ENCODE measurements at places on chromosomes 1 and 21.

- DNase-seq: no peak
These were observed 13.0 kb downstream of the INAVA start for GRCh38 chr1:200907611-200908097.

- DNase-seq: no peak
These were observed 26.4 kb upstream of the SELENON start for GRCh38 chr1:25773441-25774125.

DNA sequence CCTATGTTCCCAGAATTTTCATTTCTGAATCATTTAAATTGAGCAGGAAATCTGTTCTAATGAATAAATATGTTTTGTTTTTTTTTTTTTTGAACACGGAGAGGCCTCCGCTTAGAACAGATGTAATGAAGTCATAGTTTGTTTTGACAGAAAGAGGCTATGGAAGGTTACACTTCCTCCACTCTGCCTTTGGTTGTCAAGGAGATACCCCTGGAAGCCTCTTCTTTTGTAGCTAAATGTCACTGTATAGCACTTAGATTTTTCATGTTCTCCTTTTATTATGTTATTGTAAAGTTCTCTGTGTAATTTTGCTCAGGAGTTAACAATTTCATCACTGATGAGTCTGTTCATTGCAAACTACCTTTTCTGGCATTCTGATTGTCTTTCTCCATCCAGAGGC is 22.7 kb upstream of the GNG12 start:
- DNase-seq: peak; percentile 36

- DNase-seq: no peak
These were observed 10.7 kb upstream of the LAPTM5 start for GRCh38 chr1:30768159-30768829.

- no peak for DNase-seq
These were observed 95.4 kb downstream of the INTS7 start for GRCh38 chr1:211939876-211940468.

- DNase-seq: no peak
These were observed 310.7 kb downstream of the PLPP3 start for GRCh38 chr1:56268519-56269140.

- no peak for DNase-seq
These were observed 51.1 kb upstream of the PRDX6 start for GRCh38 chr1:173426057-173426456.

- no peak for DNase-seq
These were observed 278.7 kb downstream of the HHAT start for GRCh38 chr1:210607361-210607760.

- DNase-seq: no peak
These were observed 376.3 kb upstream of the PRMT6 start for GRCh38 chr1:106680216-106680615.

GRCh38 chr1:7322283-7322785 is 448.8 kb upstream of the VAMP3 start:
- no peak for DNase-seq

DNA sequence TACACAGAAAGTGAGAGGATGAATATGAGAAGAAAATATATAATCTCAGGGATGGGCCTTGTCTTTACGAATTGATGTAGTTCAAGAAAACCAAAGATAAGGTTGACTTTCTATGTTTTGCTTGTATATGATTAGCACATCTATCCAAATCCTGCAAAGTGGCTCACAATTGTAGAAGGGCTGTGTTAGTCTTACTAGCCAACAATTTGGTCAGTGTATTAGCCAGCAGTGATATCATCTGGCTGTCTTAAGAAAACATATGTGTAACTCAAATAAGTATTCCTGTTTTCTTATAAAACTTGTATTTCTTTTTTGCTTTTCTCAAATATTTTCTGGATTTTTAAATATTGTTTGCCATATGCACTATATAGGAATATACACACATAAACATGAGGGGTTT is 5.5 kb downstream of the SDCCAG8 start:
- DNase-seq: no peak

DNA sequence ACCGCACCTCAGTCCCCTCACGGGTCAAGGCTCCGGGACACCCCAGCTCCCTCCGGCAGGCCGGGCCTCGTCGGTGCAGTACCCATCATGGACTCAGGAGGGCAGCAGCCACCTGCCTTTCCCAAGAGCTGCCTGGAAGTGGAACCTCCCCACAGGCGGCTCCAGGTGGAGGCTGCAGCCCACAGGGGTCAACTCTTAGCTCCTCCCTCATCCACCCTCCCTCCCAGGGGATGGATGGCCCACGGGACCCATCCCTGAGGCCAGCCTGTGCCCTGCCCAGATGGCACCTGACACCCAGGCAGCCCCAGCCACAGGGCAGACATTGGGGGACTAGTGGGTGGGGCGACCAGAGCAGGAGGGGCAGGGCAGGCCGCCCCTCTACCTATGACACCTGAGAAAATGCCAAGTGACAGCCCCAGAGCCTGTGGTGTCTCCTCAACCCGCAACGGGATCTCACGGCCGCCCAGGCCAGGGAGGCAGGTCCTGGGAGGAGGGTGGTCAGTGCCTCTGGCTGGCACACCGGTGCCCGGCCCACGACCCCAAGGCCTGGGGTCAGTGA is 1.2 kb upstream of the ARHGEF16 start:
- peak; percentile 51 for DNase-seq

DNA sequence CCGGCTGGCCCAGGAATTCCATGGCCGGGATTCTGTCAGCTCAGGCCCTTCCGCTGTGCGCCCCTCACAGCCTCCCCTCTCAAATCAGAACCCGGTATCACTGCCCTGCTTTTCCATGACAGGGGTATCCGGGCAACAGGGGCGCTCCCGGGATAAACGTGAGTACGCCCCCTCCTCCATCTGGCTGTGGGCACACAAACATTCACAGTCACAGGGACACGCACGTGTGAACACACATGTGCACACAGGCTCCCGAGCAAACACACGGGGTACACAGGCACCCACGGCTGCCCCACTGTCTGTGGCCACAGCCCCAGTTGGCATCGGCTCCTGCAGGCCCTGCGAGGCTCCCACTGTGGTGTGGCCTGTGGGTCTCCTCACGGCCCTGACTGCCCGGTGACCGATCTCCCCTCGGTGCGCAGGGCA is 16.7 kb downstream of the COL6A1 start:
- DNase-seq: no peak

DNA sequence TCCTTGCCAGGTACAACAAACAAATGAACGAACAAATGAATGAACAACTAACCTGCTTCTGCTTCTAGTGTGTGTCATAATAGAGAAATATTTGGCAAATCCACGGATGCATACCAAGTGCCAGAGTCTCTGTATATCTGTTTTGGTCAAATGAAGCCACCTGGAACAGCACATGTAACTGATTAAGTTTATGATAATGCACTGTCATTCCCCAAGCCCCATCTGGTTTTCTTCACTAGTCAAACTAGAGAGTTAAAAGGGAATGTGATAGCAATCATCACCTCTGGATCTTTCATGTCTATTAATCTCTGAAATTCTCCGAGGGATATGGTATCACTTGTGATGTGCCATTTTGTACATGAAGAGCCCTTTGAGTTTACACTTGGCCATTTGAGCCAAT is 21.0 kb upstream of the SCAF4 start:
- DNase-seq: no peak

GRCh38 chr1:16418823-16419425 is 18.3 kb downstream of the SPATA21 start:
- no peak for DNase-seq

All from brain microvascular endothelial cell (primary cell).